ENCODE measurements at places on chromosomes 6 and 20. TPM values are rescaled to one million over a fixed set of nuclear protein-coding genes. Genes with fewer than 3 reads are reported as not detected.

WFDC10B gene
- not detected for total RNA-seq

MAS1 gene
- 0.06 TPM for total RNA-seq

TBC1D22B gene
- 9.6 TPM for total RNA-seq

TFAP2D gene
- total RNA-seq = 0.28 TPM

LST1 gene
- 15.2 TPM for total RNA-seq

POPDC3 gene
- total RNA-seq = 1.8 TPM

COL20A1 gene
- total RNA-seq = 10.3 TPM

TSBP1 gene
- not detected for total RNA-seq

TNF gene
- 0.39 TPM for total RNA-seq

VARS1 gene
- 25.3 TPM for total RNA-seq

C6orf52 gene
- 7.1 TPM for total RNA-seq

VPS16 gene
- total RNA-seq = 35.3 TPM

PI16 gene
- 29.9 TPM for total RNA-seq

All from spinal cord (tissue), 10 donors.